HL-60 (cell line): ENCODE measurements at places on chromosomes 7 and 10.

DNA sequence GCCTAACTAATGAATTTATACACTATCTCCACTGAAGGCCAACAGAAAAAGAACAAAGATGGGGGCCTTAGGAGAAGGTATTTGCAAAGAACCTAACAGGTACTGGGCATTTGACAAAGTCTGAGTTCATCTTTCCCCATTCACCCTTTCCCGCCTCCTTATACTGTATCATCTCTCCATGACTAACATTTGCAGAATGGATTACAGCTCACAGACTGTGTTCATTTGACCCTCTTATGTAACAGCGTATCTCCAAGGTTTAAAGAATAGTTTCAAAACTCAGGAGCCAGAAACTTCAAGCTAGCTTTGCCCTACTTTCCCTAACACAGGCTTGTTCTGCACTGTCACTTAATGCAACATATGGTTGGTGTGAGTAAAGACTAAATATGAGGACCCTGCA, 238.7 kb upstream of the CELF2 start:
- DNase-seq, result no peak

DNA sequence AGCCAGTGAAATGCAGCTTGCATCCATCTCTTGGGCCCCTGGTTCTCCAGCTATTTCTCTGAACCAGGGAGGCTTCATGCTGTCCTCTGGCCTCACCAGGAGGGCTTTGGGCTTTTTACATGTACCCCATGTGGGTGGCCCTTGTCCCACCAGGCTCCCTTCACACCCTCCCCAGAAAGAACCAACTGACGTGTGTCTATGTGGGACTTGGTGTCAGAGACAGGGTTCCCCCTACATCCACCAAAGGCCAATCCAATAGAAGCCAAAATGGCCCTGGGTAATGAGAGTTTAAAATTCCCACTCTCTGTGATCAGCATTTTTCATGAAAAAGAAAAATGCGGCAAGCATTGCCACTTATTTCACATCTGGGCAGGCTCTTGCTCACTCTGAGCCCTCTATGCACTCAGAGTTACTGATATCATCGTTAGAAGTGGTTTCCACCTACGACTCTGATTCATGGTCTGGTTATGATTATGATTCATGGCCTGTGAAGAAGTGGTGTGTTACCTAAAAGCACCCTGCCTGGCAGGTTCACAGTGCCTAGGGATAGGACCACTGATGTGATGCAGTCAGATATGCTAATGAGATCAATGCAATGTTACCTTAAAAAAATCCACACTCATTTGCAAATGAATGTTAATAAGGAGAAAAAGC, 133.5 kb downstream of the BUB3 start:
- no peak for DNase-seq

DNA sequence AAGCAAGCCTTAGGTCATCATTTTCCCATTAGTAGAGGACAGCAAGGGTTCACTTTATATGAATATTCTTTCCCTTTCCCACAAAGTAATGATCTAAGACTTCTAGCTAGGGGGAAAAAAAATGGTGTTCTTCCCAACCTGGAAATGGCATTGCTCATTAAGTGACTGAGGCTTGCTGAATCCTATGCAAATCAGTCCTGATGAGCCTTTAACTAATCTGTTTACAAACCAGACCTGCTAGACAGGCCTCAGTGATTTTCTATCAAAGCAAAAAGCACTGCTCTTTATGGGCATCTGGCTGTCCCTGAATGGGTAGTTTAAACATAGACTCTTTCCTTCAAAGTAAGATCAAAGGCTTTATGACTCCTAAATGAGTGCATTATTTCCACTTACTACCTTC, 146.3 kb downstream of the HIBADH start:
- no peak for DNase-seq

- no peak for DNase-seq
Measured at GRCh38 chr7:114723308-114723707, 198.6 kb upstream of the MDFIC start.

DNA sequence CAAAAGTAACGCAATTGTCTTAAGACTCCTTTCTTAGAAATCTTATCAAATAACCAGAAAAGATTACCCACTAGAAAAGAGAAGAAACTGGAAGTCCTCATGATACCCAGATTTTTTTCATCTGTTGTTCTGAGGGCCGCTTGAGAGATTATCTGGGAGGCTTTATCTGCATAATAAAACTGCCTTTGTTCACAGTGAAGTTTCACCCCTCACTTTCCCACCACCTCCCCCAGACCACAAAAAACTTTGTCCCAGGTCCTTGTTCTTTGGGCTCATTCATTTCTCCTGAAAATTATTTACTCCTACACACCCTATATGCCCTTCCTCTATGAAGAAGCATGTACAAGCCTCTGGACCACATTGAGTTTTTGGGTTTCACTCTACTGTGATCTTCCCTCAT, 745.1 kb upstream of the COBL start:
- no peak for DNase-seq

GRCh38 chr10:116787053-116787659, 44.8 kb upstream of the HSPA12A start:
- no peak for DNase-seq

DNA sequence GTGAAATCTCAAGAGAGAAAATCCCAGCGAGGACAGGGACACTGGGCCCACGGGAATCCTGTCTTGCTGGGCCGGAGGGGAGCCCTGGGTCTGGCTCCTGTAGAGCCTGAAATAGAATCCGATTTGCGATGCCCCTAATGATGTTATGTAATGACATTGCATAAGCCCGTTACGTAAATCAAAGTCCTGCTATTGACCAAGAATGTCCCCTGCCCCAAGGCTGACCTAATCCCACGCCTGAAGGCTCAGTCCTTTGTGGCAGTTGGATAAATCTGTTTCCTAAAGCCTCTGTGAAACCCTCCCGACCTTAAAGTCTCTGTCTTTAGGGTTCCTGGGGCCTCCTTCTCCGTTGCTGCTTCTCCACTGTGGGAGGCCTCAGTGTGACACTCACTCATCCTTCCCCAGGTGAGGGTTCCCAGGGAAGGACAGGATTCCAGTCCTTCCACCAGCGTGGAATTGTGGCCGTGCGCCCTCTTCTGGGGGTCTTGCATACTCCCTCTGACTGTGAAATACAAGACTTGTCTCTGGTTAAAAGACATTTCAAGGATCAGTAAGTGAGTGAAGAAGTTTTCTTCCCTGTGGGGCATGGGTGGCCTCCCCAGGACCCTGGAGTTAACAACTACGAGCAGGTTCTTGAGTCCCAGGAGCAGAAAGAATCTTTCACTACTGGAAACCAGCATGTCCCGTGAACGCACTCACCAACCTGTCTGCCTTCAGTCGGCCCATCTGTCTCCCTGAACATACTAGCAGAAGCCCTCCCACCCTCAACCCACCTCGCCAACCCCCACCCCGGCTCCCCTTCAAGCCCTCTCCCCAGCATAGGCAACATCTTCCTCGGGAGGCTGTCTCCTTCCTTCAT, 19.8 kb downstream of the ZNF467 start:
- no peak for DNase-seq

- DNase-seq, result no peak
Measured at GRCh38 chr10:116466715-116467422, 39.2 kb downstream of the PNLIPRP3 start.

- DNase-seq, result no peak
Measured at GRCh38 chr7:32153006-32153405, 82.8 kb upstream of the PDE1C start.

DNA sequence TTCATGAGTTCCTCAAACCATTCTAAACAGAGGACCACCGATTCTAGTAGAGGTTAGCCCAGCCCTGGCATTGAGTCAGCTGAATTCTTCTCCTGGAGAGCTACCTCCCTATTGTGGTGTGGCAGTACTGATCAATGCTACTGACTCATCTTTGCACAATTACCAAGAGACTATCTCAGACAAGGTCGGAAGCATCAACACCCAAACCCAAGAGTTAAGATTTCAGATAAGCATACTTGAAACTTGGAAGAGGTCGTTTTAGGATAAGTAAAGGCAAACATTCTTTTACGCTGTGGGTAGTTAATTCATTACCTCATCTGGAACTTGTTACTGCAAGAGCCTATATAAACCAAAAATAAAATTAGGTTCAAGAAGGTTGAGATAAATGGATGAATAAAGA, 154.6 kb upstream of the NRBF2 start:
- DNase-seq, result no peak
